Umbilical cord (tissue), 2 donors: ENCODE measurements at places on chromosomes 7 and 10.

DNA sequence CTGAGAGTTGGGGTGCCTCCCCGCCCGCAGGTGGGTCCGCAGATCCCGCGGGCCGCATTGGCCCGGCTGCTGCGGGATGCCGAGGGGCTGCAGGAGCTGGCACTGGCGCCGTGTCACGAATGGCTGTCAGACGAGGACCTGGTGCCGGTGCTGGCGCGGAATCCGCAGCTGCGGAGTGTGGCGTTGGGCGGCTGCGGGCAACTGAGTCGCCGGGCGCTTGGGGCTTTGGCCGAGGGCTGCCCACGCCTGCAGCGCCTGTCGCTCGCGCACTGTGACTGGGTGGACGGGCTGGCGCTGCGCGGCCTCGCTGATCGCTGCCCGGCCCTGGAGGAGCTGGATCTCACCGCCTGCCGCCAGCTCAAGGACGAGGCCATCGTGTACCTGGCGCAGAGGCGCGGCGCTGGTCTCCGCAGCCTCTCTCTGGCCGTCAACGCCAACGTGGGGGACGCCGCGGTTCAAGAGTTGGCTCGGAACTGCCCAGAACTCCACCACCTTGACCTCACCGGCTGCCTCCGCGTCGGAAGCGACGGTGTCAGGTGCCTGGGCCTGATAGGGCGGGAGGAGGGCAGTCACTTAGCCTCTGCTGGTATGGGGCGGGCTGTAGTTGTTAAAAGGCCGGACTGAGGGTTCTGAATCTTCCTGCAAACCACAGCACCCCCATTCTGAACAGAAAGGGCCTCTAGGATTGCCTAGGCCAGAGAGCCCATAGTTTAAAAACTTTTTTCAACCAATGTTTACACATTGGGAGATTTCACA lies 1.3 kb downstream of the FBXL15 start:
- no peak for DNase-seq

GRCh38 chr7:57305192-57305748 lies 144.7 kb upstream of the ZNF716 start:
- no peak for DNase-seq

DNA sequence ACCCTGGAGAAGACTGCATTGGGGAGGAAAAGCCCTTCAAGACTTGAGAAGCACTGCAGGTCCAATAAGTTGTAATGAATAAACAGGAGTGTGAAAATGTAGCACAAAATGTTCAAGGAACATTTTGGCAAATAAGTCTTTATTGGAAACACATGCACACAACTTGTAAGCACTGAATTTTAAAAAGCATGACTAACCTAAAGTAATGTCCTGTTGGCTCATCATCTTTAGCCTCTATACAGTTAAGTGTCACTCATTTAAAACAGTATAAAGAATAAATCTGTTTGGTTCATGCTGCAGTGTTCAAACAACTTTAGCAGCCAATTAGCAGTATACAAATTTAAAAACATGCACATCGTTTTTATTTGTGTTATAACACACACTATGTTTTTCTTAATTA lies 108.6 kb downstream of the CDK6 start:
- no peak for DNase-seq

GRCh38 chr10:44292390-44293002 lies 92.4 kb downstream of the CXCL12 start:
- DNase-seq, result no peak

DNA sequence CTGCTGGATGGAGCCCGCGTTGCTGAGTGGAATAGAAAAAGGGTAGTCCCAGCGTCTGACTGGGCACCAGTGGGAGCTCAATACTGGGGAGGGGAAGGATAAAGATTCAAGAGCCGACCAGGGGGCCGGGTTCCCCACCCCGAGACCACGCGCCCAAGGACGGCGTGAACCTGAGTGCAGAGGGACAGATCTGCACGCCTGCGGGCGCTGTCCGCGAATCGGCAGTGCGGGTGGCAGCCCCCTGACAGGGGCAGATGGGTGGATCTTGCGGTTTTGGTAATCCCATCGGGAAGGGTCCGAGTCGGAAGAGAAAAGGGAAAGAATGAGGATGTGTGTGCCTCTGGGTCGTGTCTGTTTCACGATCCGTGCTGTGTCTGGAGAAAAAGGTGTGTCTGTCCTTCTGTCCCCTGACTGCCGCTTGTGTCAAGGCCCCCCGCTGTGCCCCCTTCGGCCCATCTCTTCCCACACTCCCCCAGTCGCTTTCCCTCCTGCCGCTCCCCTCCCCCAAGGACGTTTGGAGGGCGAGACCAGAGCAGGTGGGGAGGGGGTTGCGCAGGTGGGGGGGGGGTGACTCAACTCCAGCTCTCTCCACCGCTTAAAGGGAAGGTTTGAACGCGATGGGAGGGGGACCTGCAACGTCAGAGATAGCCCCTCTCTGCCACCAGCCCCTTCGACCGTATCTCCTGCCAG lies 734 bp upstream of the VGF start:
- no peak for DNase-seq

DNA sequence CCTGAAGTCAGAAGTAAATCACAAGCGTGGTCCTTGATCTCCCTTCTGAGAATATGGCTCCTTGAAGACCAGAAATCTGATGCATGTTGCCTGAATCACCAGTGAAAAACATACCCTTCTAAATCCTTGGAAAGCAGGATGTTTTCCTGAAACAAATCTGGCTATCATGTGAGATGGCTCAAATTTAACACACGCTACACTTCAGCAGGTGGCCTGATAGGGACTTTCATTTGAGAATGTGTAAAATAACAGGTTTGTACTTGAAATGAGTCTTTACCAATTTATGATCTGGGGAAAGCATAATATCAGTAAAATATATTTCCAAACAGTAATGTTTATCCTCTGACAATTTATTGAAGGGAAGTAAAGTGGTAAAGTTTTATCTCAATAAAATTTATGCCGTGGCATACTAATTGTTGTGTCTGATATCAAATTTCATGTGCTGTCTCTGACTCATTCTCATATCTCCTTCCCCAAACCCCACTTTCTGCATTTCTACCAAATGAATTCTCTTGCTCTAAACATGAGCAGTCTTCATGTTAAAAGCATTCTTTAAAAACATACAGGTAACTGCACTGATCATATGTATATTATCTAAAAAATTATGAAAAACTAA lies 17.4 kb downstream of the CYP3A4 start:
- DNase-seq, result no peak
